ENCODE measurements at places on chromosomes 5 and 9.

DNA sequence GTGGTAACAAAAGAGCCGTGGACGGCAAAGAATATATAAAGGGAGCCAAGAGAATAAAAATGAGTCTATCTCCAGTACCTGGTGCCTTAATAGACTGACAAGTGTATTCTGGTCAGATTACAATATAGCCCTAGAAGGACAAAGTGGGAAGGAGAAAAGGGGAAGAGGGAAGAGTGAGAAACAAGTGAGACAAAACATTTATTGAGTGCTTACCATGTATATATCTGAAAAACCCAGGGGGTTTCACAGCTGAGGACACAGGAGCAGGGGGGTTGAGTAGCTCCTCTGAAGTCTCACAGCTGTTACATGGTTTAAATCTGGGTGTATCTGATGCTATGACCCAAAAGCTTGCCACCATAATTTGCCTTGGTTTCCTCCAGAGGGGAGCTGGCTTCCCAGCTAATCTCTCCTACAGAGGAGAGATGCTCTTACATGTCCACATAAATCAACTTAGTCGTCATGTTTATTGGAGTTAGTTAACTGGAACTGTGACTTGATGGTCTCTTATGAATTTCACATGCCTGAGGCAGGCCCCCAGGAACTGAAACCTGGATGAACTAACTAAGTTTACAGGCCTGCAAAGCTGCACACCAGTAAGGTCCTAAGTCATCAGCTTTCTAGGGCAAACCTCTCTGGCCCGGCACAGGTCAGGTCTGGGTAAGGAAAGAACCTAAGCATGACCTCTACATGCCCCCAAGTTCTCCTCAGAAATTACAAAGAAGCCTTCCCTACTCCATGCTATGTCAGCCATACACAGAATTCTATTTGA is 15.5 kb downstream of the SIL1 start:
- no peak for DNase-seq

- no peak for DNase-seq
Observed at GRCh38 chr5:68533571-68534084, 318.1 kb downstream of the PIK3R1 start.

- no peak for DNase-seq
Observed at GRCh38 chr5:65796751-65797316, 74.8 kb downstream of the NLN start.

GRCh38 chr5:68745448-68745847 is 348.4 kb upstream of the SLC30A5 start:
- DNase-seq, result no peak

DNA sequence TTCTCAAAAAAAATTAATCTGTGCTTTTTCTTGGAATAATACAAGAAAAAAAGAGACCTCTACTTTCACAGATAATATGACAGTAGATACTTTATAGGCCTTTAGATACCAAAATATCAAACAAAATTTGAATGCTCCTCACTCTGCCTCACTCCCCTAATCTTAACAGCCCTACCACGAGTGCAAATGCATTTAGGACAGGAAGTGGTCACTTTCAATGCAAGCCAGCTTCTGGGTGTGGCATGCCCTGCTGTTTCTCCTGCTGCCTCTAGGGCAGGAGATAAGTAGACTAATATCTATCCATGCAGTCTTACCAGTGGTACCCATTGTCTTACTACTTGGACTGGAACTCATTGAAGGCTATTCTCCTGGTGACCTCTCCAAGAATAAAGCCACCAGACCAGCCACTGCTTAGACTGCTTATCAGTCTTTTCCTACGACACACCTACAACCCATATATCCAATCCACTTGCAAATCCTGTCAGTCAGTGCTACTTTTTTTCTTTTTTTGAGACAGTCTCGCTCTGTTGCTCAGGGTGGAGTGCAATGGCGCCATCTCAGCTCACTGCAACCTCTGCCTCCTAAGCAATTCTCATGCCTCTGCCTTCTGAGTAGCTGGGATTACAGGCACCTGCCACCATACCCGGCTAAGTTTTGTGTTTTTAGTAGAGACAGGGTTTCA is 23.0 kb downstream of the FRRS1L start:
- DNase-seq, result no peak

GRCh38 chr5:119323601-119324000 is 32.2 kb upstream of the TNFAIP8 start:
- DNase-seq, result no peak

- no peak for DNase-seq
Observed at GRCh38 chr5:143431789-143432188, 28.3 kb upstream of the NR3C1 start.

DNA sequence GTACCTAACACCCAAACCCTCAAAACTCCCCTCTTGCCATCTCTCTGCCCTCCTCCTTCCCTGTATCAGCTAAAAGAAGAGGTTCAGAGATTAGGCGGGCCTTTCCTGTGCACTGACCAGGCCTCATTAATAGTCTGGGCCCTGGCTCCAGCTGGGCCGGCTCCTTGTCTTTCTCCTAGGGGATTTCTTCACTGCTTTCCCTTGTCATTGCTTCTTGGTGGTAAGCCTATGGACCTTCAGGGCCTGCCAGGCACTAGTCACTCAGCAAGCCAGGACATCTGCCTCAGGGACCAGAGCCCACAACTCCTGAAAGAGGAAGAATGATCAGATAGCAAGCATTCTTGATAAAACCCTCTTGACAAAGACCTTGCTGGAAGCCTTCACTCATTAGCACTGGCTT is 50.9 kb downstream of the MRRF start:
- DNase-seq, result no peak

GRCh38 chr5:137727623-137728022 is 8.3 kb downstream of the KLHL3 start:
- DNase-seq, result no peak

GRCh38 chr5:37015795-37016666 is 139.5 kb downstream of the NIPBL start:
- DNase-seq, result no peak

GRCh38 chr5:30765227-30765626 is 428.3 kb upstream of the CDH6 start:
- DNase-seq, result no peak

- DNase-seq, result no peak
Observed at GRCh38 chr5:141547488-141547887, 58.6 kb downstream of the PCDHGC5 start.

DNA sequence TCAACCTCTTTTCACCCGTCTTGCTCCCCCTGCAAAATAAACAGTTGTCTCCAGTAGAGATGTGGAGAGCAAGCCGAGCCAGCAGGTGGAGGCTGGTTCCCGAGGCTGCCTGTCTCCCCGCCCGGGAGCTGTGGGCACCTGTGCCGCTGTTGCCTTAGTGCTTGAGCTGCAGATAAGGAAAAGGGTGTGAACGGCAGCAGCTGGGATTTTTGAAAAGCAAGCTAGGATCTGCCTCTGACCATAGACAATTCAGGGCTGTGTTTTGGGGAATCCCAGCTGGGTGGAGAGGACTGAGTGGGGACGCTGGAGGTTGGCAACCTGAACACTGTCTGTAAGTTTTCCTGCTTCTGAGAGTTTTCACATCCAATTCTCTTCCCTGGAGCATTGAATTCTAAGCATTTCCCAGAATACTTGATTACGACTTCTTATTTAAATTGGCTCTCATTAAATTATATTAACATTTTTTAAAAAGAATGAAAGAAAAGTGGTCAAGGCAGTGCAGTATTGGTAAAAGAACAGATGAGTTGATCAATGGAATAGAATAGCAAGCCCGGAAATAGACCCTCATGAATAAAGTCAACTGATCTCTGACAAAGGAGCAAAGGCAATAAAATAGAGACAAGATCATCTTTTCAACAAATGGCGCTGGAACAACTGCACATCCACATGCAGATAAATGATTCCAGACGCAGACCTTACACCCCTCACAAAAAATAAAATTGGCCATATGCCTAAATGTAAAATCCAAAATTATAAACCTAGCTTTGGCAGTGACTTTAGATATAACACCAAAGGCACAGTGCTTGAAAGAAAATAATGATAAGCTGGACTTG is 9.7 kb downstream of the WNK2 start:
- no peak for DNase-seq

- DNase-seq, result no peak
Observed at GRCh38 chr5:100175346-100175745, 359.8 kb upstream of the FAM174A start.

GRCh38 chr5:140220032-140220697 is 45.2 kb downstream of the CYSTM1 start:
- DNase-seq, result no peak

DNA sequence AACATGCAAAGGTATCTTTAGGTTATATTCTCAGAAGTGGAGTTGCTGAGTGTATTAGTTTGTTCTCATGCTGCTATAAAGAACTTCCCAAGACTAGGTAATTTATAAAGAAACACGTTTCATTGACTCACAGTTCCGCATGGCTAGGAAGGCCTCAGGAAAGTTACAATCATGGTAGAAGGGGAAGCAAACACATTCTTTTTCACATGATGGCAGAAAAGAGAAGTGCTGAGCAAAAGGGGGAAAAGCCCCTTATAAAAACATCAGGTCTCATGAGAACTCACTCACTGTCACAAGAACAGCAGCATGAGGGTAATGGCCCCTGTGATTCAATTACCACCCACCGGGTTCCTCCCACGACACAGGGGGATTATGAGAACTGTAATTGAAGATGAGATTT is 163.6 kb upstream of the PRLR start:
- no peak for DNase-seq

GRCh38 chr5:36880761-36881160 is 4.2 kb downstream of the NIPBL start:
- no peak for DNase-seq

DNA sequence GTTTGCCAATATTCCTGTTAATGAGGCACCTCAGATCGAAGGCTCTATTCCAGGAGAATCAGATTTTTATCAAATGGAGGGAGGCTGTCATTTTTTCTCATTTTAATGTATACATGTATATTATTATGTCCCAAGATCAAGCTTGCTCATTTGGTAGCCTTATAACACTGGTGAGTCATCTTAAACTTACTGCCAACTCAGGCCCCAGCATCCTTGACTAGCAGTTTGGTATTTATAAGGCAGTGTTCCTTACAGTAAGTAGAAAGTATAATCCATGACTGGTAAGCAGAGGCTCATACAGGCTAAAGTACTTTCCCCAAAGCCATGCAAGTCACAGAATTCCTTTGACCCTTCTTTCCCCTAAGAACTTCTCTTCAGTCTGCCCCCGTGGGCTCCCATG is 90.7 kb upstream of the NR3C1 start:
- no peak for DNase-seq

- no peak for DNase-seq
Observed at GRCh38 chr9:29126783-29127182, 1553.5 kb upstream of the C9orf72 start.

Data from T-helper 9 cell (primary cell).